ENCODE measurements at places on chromosomes 3 and 15.

- no peak for DNase-seq
Observed at GRCh38 chr3:161939918-161940620, 443.5 kb downstream of the OTOL1 start.

GRCh38 chr3:53668872-53669271 lies 174.5 kb downstream of the CACNA1D start:
- DNase-seq: no peak

GRCh38 chr3:146223401-146224373 lies 27.2 kb downstream of the PLSCR4 start:
- no peak for DNase-seq

GRCh38 chr15:73965758-73966113 lies 26.4 kb downstream of the STOML1 start:
- DNase-seq: no peak

- DNase-seq: no peak
Observed at GRCh38 chr15:75170711-75171341, 30.9 kb upstream of the C15orf39 start.

DNA sequence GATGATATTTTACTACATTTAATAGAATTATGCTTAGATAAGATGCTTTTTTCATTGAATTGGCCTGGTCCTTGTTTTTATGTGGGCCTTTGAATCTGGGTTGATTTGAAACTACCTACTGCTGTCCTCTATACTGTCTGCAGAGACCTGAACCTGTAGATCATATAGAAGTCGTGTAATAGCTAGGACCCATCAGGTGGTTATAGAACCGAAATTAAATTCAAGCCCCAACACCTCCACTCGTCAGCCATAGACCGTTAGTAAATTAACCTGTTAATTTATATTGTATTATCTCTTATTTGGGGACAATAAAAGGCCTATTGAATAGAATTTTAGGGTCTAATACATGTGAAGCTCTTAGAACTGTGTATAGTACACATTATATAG lies 108.4 kb downstream of the MBNL1 start:
- no peak for DNase-seq

DNA sequence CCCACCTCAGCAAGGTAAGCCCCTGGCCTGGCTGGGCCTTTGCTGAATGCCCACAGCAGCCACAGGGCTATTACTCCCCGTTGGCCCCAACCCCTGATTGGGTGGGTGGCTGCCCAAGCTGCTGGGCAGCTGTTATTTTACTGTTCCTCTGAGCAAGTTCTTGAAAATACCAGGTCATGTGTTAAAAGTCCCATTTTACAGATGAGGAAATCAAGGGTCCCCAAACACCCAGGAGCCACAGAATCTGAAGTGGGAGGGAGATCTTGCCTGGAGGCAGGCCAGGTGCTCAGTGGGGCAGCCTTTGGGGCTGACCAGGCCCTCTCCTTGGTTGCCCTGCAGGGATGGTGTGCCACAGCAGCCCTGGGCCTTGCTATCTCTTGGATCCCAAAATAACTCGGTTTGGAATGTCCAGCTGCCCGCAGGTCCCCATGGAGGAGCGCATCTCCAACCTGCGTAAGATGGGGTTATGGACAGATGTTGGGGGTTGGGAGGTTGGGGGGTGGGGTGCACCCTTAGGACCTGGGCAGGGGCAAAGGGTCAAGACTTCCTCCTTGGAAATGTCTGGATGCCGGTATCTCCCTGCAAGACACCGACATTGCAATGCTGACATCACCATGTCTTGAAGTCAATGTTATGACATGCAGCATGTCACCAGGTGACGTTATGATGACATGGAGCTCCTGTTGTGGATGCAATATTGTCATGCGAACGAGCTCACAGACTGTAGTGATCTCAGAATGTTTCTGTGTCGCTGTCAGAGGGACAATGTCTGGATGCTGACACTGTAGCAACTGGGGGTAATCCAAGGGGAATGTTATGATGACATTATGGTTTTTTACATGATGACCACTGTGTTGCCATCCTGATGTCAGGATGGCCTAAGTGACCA lies 13.3 kb upstream of the CSPG4 start:
- peak; percentile 27 for DNase-seq

- no peak for DNase-seq
Observed at GRCh38 chr3:133930341-133930933, 34.8 kb upstream of the RAB6B start.
